Mesendoderm (in vitro differentiated cells): ENCODE measurements at places on chromosomes 7 and 10.

DNA sequence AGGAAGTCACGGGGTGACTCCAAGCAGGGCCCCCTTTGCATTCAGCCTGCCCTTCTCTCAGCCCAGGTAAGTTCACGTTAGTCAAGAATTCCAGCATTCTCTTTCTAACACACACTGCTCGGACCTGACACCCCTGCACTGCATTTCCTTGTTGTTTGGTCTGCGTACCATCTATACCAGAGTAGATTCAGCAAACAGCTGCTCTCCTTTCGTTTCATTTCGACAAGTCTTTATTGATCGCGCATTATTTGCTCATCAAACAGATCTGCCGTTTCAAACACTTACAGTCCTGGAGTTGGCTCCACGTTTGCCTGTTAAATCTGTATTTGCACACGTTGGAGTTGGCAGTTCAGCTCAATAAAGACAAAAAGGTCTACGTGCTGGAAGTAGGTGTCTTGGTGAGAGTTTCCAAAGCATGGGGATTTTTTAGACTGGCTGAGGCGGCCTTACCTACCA, 495.1 kb downstream of the RPS24 start:
- DNase-seq: no peak

- DNase-seq: peak; percentile 59
These were observed 293.5 kb upstream of the IMMP2L start for GRCh38 chr7:111855842-111856227.

GRCh38 chr10:60139798-60140566, 233.6 kb upstream of the CCDC6 start:
- DNase-seq: peak; percentile 93

DNA sequence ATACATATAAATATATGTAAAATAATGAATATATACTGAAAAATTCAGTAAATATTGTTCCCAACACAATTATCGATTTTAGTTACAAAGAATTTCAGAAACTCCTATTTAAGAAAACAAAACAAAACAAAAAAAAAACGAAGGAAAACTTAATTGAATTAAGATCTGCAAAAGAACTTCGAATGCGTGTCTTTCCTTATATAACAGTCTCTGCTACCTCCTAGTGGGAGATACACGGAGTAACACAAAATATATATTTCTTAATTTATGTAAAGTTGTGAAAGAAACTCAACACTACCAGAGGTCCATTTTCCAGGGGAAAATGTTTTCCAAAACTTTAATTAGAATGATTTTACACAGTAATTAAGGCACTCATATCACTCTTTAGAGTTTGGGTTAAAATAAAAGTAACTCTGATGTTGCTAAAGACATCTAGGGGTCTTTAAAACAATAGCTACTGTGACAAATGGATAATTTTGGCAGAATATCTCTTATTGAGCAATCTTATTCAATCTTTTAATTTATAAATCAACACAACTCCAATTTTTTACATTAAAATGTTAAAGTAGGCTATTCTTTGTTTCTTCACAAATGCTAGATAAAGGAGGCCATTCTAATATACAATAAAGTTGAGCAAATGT, 41.6 kb downstream of the NEBL start:
- peak; percentile 27 for DNase-seq

DNA sequence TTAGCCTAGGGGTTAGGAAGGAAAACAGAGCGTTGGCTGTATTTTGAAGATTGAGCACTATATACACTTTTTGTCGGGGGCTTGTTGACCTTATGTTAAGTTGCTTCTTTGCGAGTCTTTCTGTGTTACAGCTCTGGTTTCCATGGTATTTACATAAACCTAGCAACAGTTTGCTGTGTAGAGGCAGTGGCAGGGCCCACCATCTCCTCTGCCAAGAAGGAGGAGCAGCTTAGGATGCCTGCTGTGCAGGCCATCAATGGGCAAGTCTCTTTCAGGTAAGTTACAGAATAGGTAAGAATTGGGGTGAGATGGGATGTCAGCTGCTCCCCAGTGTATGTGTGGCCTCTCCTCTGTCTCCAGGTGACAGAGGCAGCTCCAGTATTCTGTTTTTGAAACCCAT, 485.5 kb downstream of the LRMDA start:
- DNase-seq: peak; percentile 20

DNA sequence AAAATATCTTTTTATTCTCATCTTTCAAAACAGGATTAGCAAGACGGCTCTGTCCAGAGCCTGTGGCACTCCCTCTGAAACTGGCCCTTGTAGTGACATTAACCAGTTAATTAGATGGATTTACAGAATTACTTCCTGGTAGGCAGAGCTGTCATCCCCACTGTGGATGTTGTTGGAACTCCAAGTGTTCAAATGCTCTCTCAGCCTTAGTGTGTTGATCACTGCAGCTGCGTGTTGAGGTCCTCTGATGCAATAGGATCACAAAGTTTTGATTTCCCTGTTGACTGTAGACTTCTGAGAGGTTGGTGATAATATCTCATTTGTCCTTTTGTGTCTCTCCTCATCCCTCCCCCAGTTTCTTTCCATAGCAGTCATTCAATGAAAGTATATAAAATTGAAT, 117.3 kb upstream of the CDK6 start:
- peak; percentile 22 for DNase-seq

- DNase-seq: peak; percentile 89
These were observed 993 bp upstream of the SND1 start for GRCh38 chr7:127650847-127651555.

GRCh38 chr10:79196470-79197461, 128.0 kb downstream of the ZMIZ1 start:
- DNase-seq: peak; percentile 79

GRCh38 chr7:106112972-106113421, 885 bp upstream of the SYPL1 start:
- no peak for DNase-seq

DNA sequence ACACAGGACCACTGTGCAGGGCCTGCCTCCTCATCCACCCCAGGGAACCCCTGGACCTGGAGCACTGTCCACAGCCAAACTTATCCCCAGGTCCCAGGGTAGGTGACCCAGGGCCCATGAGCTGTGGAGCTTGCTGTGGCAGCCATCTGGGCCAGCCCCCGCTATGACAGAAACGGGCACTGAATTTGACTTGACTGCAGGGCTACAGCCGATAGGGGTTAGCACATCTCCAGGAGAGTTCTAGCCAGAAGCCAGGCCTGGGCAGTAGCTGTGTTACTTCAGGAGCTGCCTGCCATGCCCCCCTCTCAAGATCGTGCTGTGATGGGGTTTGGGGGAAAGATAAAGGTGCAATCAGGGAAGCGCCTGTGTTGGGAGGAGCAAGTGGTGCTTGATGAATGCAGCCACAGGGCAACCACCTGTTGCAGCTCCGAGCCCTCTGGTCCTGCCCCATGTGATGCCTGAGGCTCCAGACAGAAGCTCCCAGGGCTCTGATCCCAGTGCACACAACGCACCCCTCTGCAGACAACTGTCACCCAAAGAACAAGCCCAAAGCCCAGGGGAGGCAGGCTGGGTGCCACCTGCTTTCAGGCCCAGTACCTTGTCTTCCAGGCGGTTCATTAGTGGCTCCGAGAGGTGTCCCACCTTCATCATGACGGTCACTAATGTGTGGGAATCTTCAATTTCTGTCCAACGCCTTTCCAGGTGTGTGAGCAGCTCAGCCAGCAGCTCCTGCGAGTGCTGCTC, 6.5 kb downstream of the TBRG4 start:
- no peak for DNase-seq

DNA sequence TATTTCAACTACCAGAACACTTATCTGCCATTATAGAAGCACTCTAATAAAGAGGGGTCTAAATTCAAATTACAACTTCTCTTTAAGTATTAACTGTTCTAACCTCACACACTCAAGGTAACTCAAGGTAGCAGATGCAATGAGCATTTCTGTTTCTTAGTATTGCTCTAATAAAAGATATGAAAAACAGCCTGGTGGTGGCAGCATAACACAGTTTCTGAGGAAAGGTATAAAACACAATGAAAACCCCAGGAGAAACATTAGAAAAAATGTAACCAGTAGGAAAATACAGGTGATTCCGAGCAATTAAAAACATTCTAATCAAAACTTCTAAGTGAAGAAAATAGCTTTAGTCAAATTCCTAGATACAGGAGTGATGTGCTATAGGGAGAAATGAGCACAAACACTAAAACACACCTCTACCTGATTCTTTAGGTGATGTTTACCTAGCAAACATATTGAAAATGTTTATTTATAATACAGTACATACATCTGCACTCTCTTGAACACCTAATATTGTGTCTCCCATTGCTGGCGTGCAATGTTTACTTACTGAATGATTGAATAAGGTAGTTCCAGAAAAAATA, 3.5 kb downstream of the MKRN1 start:
- peak; percentile 66 for DNase-seq

- no peak for DNase-seq
These were observed 235.7 kb downstream of the AUTS2 start for GRCh38 chr7:69833964-69834363.

DNA sequence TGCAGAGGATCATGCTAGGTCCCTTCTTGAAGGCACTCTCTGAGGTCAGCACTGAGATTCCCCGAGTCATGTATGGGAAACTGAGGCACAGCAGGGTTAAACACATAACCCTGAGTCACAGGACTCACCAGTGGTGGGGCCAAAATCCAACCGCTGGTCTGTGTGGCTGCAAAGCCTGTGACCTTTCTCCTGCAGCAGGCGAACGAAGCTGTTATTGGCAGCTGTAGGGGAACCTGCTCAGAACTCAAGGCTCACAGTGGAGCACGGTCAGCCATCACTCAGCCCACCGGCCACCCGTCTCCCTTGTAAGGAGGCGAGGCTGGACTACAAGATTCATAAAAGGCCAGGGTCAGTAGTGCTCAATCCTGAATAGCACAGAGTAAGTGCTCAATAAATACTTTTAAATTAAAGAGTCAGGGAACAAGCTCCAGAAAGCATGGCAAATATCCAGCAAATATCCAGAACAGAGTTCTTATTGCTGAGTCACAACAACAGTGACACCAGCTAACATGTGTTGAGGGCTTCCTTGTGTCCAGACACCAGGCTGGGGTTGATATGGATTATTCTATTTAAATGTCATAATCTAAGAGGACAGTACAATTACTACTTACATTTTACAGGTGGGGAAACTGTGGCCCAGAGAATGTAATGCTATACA, 34.9 kb downstream of the CHST15 start:
- DNase-seq: no peak

GRCh38 chr7:6306471-6306870, 34.0 kb upstream of the CYTH3 start:
- DNase-seq: no peak

DNA sequence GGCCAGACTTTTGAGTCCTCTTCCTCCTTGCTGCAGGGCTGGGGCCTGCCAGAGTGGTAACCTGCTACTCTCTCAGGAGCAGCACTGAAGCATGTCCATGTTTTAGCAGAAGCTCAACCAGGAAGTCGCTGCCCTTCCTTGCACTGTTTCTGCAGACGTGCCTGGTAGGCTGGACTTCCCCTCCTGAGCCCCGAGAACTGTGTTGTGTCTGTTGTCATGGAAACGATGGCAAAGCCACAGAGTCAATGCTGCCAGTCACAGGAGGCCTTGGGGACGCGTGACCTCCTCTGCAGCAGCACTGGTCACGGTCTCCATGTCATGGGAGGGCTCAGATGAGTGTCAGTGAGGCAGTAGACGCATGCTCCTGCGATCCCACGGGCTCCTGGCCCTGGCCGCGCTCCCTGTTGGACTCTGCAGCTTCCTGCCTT, 145.5 kb downstream of the FANK1 start:
- DNase-seq: peak; percentile 98

DNA sequence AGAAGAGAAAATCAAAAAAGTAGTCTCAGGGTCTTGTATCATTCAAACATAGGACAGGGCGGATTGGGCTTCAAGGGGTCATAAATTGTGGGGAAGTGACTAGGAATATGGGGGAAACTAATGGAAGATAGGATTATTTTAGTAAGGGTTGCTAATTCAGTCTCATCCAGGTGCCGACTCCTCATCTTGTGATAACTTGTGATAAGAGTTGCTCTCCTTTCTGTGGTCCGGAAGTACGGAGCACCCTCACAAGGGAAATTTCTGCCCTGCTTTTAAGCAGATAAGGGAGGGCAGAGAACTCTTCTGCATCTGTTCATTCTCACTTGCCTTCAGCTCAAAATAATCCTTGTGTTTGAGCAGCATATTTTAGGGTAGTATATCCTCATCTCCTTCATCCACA, 436.4 kb upstream of the LRGUK start:
- DNase-seq: no peak

DNA sequence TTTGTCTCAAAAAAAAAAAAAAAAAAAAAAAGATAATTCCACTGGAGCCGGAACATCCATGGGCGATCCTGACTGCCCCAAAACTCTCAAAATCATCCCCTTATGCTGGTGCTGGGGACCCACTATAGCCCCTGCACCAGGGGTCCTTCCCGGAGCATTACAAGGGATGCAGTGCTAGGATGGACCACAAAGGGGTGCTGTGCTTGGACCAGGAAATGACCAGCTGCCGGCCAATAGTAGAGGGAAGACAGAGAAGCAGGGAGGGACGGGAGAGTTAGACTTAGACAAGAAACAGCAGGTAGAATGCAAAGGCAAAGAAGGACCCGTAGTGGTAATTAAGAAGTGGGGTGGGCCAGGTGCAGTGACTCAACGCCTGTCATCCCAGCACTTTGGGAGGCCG, 40.5 kb downstream of the RCC1L start:
- DNase-seq: peak; percentile 71

- DNase-seq: peak; percentile 33
These were observed 56.5 kb upstream of the SP4 start for GRCh38 chr7:21371360-21371759.

DNA sequence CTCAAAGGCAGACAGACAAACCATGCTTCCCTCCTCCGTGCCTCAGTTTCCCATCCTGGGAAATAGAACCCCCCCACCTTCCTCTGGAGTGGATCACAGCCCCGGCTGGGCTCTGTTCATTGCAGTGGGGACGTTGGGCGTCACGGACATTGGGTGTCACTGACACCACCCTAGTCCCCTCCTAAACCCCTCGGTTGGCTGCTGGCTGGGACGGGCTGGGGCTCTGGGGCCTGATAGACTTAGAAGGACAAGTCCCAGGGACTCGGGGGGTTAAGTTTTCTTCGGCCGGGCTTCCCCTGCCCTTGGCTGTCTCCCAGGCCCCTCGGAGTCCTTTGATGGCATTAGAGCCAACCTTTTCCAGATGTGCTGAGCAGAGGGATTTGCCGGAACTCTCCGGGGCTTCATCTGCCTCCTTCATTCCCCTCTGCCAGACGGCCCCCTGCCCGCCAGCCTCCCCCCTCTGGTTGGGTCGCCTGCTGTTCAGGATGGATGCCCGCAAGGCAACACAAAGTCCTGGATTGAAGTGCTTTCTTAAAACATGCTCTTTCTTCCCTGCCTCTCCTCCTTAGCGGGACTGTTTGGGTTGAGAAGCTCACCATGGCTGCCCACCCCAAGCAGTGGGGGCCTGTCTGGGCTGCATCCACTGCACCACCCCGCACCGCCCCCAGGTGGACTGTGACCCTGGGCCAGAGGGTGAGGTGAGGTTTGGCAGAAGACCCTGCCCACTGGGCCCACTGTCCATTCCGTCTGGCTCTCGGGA, 73.0 kb downstream of the COL26A1 start:
- peak; percentile 42 for DNase-seq

DNA sequence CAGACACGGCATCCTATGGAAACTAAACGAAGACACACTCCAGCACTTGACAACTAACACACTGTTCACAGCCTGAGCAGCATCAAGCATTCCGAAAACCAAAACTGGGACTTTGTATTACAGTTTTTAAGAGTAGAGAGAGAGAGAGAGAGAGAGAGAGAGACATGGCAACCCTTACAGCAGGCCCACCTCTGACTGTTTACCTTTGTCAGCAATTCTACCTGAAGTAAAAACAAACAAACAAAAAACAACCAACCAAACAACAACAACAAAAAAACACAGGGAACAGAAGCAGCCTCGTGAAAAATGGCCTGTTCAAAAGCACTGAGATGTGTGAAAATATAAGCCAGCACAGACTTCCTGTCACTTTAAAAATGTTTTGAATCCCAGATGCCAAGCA, 118.0 kb downstream of the SPAG6 start:
- no peak for DNase-seq
